Stimulated activated CD4-positive, alpha-beta T cell treated with anti-CD3 and anti-CD28 coated beads, Interleukin-1b, Interleukin-23, amount 100 ng/mL, for 1 hour (primary cell): ENCODE measurements at places on chromosomes 1 and 21.

DNA sequence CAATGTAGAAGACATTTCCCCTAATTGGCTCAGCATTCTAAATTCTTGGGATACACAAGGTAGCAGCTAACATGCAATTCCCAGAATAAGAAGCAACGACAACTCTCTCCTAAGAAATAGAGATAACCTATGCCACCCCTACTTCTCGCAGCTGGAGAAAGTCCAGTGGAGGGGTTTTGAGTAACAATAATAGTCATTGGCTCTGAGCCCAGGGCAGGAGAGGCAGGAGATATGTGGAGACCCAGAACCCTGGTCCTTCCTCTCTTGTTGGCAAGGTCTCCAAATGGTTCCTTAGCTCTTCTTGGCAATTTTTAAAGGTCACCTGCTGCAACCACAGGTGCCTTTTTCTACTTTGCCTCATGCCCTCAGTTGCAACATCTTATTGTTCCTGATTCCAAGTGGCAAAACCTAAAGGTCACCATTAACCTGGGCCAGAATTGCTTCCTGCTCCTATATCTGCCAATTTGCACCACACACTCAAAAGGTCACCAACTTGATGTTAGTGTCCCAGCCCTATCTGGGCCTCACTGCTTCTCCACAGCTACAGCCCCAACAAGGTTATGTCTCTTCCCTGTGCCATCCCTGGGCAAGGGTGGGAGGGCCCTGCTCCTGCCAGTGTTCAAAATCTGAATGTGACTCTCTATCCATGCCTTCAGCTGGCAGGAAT, 36.7 kb downstream of the TBX15 start:
- DNase-seq: no peak

DNA sequence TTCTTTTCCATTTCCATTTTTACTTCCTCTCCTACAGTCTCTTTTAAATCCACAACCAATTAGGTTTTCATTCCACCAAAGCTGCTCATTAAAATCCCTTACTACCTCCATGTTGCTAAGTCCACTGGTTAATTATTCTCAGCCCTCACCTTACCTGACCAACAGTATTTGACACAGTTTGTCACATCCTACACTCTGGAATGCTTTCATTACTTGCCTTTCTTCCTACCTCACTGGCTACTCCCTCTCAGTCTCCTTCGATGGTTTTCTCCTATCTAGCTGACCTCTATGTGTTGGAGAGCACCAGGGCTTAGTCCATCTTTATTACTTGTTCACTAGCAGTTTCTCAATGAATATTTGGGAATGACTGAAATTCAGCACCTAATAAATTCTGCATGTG, 78.6 kb downstream of the NME7 start:
- no peak for DNase-seq

GRCh38 chr1:22234476-22235030, 91.7 kb upstream of the WNT4 start:
- no peak for DNase-seq

DNA sequence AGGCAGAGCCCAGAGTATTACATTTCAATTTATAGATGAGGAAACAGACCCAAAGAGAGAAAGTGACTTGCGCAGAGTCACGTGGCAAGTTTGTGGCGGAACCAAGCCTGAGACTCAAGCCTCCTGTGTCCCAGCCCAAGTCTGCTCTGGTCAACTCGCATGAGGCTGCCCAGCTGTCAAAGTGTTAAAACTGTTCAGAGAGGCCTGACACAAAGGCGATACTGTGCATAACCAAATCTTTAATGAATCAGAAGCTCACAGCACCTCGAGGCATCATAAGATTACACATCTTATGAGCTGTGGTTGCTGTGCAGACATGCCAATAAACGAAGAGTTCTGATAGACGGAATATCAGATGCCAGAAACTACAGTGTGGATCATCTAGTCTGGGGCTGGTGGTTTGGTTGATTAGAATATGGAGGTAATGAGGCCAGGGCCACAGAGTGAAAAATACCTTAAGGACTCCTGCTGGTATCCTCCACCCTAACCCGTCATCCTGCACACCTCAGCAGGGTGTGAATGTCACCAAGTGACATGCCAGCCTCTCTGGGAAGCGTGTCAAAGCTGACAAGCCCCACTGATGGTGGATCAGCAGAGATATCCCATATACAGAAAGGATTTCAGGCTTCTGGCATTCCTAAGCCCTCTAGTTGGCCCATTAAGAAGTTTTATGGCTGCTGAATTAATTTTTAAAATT, 42.2 kb downstream of the TNNT2 start:
- DNase-seq: no peak

DNA sequence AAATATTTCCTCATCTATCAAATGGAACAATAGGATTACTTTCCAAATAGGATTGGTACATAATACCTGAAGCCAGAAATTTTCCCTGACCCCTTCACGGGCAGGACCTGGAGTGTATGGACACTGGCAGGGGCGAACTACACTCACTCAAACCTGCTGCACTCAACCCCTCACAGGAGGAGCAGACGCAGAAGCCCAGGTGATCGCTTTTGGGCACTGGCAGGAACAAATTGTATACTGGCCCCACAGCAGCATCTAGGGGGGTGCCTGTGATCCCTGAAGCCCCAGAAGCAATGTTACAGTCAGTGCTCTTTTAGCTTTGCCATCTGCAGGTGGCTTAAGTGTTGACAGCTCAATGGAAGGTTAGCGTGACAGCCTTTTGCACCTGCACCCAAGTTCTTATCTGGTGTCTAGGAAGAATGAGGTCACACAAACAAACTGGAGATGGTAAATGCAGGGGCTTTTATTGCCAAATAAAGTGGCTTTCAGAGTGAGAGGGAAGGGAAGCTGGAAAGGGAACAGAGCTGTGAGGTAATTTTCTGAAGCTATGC, 199.2 kb upstream of the NEGR1 start:
- no peak for DNase-seq
